ENCODE measurements at places on chromosomes 4 and X.

DNA sequence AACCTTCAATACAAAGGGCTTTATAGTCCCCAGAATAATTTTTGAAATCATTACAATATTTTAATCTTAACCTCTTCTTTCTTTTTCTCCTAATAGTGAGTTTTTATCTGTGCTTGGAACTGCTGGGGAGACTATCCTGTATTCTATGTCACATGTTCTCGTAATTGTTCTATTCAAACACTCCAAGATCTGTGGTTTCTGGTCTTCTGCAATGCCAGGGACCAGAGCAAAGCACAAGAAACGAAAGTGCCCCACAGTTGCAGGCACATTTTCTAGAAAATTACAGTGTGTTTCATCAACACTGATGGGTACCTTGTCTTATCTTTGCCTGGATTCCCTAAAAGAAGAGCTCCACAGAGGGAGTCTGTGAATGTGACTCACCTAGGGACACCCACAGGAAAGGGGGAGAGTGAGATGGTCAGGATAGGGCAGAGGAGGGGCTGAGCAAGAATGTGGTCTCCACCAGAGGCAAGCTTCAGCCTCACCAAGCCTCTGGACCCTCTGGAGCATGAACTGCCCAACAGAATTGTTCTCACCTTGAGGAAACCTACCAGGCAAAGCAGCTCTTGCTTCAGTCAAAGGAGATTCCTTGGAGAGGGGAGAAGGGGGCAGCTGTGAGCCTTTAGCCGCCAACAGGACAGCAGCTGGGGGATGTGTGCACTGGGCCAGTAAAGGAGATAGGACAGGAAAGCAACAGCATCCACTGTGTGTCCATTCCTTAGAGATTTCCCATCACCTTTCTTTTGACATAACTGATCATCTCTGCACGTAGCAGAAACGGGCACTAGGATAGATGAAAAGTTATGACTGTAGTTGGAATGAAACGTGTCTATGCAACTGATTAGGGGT, 25.9 kb downstream of the UNC5C start:
- no peak for DNase-seq

- DNase-seq: no peak
Measured at GRCh38 chr4:42152507-42153504, at the start of gene BEND4. Gene BEND4, minus strand, starts transcription at chr4:42152655. Its CDS starts 512 bp downstream, at chr4:42152143.

DNA sequence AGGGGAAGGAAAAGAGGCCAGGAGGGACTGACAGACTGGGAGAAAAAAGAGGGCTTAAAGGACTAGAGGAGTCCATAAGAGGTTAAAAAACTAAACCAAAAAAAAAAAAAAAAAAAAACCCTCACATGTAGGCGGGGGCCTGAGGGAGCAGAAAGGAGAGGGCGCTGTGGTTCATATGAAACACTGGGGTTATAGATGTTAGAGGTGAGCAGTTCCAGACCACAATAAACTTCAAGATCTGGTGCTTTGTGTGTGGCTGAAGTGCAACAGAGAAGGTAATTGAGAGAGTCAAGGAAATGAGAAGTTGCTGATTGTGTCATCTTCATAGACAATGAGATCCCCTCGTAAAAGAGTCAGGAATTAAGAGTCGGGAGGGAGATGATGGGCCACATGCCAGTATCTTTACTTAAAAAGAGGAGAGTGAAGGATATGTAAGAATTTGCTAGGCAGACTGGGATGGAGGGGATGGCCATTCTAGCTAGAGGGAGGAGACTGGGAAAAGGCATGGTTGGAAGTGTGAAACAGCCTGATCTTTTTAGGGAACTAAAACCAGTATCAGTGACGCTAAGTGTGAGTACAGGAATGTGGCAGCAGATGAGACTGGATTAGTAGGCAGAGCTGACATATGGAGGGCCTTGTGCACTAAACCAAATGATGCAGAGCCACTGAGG, 18.4 kb upstream of the OGT start:
- DNase-seq: no peak

- DNase-seq: no peak
Measured at GRCh38 chr4:96698831-96699230, 858.9 kb downstream of the PDHA2 start.

GRCh38 chr4:20299515-20299914, 47.8 kb downstream of the SLIT2 start:
- no peak for DNase-seq
